Gastroesophageal sphincter (tissue), 4 donors: ENCODE measurements at places on chromosomes 13 and 19. TPM values are rescaled to one million over a fixed set of nuclear protein-coding genes. Genes with fewer than 3 reads are reported as not detected.

DNA sequence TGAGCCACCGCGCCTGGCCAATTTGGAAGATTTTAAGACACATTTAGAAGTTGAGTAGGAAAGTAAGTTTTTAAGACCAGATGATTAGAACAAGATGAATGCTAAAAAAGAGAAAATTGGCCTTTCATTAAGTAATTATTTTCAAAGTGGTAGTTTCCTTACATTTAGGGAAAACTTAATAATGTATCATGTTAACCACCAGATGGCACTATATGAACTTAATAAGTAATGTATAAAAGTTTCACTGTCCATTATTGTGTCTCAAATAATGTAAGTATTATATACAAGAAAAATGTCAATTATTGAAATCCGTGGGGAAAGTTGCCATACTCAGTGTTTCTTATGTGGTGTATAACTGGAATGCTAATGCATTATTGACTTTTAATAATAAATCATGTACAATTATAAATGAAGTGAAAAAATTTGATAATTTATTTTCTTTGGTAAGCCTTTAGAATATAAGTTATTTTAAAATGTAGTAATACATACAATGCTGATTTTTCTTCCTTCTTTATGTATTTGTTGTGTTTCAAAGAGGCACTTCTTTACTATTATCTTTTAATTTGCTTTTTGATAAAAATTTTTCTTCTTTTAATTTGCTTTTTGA is 29.2 kb downstream of the COG6 start:
- ATAC-seq: no peak

GRCh38 chr13:53200498-53201453 is 172.2 kb downstream of the OLFM4 start:
- ATAC-seq: peak; percentile 39

Gene SMARCA4
- 63.0 TPM for total RNA-seq

Gene IL27RA
- 5.4 TPM for total RNA-seq

Gene XPO4
- total RNA-seq: 18.6 TPM
